ENCODE measurements at places on chromosomes 2 and 18.

GRCh38 chr18:55280503-55280902 is 307.5 kb downstream of the TCF4 start:
- no peak for DNase-seq

DNA sequence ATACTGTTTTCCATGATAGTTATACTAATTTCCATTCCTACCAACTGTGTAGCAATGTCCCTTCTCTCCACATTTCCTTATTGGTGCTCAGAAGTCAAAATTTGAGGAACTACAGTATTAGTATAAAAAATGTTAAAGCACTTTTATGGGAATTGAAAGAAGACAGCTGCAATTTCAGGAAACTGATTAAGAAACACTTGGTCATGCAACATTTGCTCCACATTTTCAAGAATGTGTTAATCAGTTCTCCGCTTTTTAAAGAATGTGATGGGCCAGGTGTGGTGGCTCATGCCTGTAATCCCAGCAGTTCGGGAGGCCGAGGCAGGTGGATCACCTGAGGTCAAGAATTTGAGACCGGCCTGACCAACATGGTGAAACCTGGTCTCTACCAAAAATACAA is 33.6 kb upstream of the MGAT4A start:
- no peak for DNase-seq

GRCh38 chr2:47737191-47737975 is 45.6 kb upstream of the MSH6 start:
- no peak for DNase-seq

GRCh38 chr2:209005371-209005770 is 418.5 kb upstream of the MAP2 start:
- DNase-seq = no peak

GRCh38 chr2:153405196-153405595 is 73.4 kb downstream of the RPRM start:
- no peak for DNase-seq

DNA sequence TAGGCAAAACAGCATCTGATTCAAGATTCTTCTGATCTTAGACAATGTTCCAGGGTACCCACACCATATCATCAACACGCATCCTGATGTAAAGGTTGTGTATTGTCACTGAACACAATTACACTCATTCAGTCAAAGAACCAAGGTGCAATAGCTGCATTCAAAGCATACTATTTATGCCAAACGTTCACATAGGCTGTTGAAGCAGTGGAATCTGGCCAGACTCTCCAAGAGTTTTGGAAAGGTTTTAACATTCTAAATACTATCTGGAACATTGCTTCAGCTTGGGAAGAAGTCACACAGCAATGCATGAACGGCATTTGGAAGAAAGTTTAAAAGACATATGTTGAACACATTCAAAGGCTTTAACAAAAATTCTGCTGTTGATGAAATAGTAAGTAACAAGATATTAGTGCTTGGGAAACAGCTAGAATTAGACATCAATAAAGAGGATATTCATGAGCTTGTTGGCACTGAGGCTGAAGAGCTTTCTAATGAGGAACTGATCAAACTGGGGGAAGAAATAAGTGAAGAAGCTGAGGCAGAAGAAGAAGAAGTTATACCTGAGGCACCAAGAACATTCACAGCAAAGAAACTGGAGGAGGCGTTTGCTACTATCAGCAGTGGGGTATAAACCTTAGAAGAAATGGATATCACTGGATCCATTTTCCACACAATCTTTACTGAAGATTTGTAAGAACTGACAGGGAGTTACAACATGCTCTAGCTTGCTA is 47.6 kb upstream of the MSH6 start:
- no peak for DNase-seq

GRCh38 chr18:65790604-65791003 is 39.8 kb downstream of the CDH7 start:
- DNase-seq = no peak

DNA sequence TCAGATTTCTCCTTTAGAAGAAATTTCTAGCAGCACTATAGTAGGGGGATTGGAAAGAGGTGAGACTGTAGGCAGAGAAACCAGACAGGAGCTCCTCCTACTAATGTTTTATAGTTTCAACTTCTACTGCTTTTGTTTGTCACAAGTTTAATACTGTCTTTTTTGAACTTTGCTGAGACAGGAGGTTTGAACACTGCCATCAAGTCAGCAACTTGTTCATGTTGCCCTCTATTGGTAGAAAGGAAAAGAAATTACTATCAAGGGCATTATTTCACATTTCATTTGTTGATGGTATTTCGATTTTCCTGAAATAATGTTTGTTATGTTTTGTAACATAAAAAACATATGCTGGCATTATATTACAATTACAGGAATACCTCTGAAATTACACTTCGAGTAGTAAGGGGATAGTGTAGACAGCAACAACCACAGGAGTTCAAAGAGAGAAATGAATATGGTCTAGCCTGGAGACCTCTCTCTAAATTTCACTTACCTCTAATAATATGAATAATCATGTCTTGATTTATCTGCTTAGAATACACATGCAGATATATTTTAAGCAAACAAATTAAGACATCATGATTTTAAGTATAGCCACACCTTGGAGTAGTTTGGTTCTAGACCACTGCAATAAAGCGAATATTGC is 12.4 kb upstream of the CCDC88A start:
- DNase-seq = no peak

DNA sequence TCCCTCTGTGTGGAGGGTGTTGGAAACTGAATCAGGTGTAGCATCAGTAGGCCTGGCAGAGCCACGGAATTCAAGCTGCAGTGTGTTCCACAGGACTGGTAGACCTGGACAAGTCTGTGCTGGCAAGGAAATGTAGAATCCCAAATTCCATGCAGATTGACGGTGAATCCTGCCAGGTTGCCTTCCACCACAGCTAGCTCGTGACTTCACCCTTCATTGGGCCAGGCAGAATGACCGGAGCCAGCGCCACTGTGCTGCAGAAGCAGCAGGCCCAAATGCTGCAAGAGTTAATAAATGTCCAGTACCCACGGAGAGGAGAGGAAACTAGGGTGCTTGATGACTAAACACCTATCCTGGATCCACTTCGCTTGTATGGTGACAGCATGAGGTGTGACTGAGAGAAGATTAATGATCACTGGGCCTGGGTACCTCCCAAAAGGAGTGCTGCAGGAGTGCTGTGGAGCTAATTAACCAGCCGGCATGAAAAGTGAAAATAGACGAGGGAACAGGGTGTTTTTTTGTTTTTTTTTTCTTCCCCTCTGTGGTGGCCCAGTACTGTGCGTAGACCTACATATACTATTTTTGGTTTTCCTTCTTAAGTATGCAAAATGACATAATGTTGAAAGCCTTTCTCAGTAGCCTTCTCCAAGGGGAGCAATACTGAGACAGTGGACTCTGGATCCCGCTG is 122.2 kb downstream of the TANC1 start:
- no peak for DNase-seq

- no peak for DNase-seq
Measured at GRCh38 chr2:152445791-152446201, 110.8 kb downstream of the FMNL2 start.

DNA sequence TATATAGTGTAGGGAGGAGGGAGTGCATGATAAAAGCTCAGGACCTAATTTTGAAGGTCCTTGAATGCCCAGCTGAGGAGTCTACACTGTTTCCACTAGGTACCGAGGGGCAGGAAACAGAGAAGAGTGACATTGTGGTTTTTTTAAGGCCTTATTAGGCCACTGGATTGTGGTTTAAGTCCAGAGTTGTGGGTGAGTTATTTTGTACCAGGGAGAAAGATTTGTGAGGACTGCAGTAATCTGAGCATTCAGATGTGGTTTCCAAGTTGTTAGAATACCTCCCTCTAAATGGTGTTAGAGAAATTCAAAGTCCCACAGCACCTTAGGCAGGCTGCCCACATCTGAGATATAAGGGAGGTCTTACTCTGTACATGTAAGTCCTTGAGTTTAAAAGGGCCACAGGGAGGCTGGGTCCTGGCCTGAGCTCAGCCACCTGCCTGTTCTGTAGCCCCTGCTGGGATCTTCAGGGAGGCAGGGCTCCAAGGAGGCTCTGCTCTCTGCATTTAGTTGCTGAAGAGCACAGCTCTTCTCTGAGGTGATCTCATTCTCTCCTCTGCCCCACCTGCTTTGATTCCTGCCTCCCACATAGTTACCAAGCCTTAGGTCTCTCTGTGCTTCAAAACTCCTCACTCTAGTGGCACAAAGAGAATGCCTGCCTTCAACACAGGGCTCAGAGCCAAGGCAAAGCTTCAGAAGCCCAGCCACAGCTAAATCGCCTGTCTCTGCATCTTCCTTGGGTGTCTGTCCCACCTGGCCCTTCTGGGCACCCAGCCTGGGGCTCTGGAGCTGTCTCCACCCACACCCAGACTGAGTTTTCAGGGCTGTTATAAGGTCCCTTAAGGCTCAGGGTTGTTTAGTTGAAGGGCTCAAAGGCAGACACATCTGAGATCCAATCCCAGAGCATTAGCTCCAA is 88.1 kb downstream of the VSNL1 start:
- no peak for DNase-seq

All from stimulated activated CD8-positive, alpha-beta memory T cell treated with anti-CD3 and anti-CD28 coated beads, Interleukin-12 subunit alpha, Interleukin-12 subunit beta, amount 100 ng/mL, for 4 hours (primary cell).